ENCODE measurements at places on chromosomes 4 and X.

GRCh38 chr4:73010789-73011628 is 58.5 kb downstream of the COX18 start:
- DNase-seq = no peak

- no peak for DNase-seq
These were observed 147.1 kb upstream of the RPL34 start for GRCh38 chr4:108473163-108473720.

GRCh38 chr4:112557676-112558411 is 41.9 kb upstream of the NEUROG2 start:
- DNase-seq = no peak

GRCh38 chr4:59571805-59572430 is 1628.2 kb upstream of the ADGRL3 start:
- DNase-seq = no peak

DNA sequence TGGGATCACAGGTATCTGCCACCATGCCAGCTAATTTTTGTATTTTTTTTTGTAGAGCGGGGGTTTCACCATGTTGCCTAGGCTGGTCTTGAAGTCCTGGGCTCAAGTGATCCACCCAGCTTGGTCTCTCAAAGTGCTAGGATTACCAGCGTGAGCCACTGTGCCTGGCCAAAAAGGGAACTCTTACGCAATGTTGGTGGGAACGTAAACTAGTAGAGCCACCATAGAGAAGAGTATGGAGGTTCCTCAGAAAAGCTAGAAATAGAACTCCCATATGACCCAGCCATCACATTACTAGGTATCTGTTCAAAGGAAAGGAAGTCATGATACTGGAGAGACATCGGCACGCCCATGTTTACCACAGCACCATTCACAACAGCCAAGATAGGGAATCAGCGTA is 85.9 kb downstream of the PRKX start:
- no peak for DNase-seq

GRCh38 chrX:28278251-28278650 is 297.0 kb upstream of the DCAF8L1 start:
- DNase-seq = no peak

DNA sequence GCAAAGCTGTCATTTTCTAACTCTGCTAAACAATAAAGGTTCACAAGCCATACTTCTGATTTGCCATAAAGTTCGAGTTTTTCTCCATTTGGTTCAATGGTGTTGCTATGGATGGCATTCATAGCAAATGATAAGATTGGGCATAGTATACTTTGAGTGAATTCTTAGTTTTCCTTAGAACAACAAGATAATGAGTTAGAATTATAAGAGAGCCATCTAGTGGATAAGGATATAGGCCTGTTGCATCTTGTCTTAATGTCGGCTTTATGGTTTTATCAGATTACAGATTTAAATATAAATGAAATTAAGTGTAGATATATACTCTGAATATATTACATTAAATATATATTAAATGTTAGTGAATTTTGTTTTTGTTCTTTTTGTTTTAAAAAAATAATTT is 644.6 kb downstream of the IL1RAPL1 start:
- DNase-seq = no peak

DNA sequence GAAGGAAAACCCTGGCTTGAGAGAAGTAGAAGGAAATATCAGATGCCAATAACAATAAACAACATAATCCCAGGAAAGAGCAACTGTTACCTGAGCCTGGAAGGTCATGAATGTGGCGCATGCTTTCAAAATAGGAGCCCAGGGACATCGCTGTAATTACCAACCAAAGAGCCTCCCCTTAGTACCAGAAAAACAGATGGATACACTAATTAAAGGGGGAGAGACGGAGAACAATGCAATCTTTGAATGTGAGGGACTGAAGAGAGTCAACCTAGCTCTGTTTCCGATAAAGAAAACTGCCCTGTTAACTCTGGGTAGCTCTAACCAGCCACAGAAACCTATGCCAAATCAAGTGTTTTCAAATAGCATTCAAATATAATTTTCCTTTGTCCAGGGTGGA is 161.4 kb downstream of the ENOX2 start:
- DNase-seq = no peak

DNA sequence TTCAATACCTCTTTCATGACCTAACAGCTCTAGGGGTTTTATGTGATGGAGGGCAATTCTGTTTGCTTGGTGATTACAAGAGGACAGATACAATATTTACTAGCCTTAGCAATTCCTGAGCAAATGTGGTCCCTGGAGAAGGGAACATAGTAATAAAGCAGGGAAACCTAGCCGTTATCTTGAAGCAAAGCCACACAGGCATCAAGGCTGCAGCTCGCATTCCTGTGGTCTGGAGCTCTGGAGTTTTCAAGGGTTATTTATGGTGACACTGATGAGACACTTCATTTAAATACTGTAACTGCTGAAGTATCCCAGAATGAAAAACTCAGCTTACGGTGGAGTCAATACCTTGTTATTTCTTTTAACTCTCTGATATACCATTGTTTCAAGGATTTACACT is 66.8 kb downstream of the AFF2 start:
- DNase-seq = no peak

- DNase-seq = no peak
These were observed 104.1 kb downstream of the ZAR1 start for GRCh38 chr4:48594180-48594579.

DNA sequence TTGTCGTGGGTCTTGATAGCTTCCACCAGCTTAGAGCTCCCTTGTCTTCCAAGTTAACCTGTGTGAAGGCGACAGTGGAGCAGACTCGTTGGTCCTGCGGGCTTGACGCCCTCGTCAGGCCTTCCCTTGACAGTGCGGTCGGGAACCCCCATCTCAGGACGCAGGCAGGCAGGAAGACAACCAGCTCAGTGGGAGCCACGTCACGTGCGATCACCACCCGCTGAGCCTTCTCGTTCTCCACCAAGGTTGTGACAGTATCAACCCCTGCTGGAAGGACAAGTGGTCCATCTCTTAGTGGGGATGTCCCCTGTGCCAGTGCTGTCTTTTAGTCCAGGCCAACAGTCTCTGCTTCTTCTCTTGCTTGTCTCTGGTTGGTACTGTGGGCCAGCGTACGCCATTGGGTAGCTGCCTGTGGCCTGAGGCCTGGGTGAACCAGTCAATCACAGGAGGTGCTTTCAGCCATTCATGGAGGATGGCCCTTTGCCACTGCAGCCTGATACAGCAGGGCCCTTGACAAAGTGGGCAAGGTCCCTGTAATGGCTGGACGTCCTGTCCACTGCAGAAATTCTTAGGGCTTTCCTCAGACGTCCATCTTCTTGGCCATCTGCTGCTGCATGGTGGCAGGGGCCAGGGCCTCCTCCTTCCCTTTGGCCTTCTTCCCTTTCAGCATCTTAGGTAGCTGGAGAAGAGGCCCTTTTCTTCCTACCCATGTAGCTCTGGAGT is 31.4 kb downstream of the RGS12 start:
- no peak for DNase-seq

DNA sequence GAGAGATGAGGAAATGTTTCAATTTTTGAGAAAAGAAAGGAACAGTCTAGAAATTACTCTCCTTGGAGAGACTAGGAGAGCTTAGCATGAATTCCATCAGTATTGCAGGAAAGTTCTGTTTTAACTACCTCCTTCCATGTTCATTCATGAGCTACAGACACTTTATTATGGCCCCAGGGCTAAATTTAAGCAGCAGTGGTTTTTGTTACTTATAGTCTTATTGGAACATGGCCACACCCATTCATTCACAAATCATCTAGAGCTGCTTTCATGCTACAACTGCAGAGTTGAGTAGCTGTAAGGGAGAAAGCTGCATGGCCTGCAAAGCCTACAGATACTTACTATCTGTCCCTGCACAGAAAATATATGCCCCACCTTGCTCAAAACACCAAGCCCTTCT is 81.7 kb downstream of the SHISA3 start:
- no peak for DNase-seq

DNA sequence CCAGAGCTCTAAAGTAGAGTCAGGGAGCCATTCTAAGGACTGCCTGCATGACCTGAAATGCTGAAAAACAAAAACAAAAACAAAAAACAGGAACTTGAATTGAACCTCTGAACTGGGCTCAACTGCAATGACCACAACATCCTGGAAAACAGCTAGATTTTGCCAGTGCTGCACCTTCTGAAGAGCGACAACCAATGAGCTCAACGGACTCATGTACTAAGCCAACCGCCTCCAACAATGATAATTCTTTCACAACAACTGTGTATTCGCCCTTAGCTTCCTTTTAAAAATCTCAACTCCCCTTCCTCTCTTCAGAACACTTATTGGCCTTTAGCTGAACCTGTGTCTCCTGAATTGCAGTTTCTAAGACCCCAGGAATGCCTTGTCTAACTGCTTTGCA is 69.8 kb downstream of the HAUS3 start:
- DNase-seq = no peak

- DNase-seq = no peak
These were observed 506.7 kb downstream of the PCDH18 start for GRCh38 chr4:137025484-137026059.

GRCh38 chrX:108018656-108019381 is 26.0 kb upstream of the VSIG1 start:
- no peak for DNase-seq

DNA sequence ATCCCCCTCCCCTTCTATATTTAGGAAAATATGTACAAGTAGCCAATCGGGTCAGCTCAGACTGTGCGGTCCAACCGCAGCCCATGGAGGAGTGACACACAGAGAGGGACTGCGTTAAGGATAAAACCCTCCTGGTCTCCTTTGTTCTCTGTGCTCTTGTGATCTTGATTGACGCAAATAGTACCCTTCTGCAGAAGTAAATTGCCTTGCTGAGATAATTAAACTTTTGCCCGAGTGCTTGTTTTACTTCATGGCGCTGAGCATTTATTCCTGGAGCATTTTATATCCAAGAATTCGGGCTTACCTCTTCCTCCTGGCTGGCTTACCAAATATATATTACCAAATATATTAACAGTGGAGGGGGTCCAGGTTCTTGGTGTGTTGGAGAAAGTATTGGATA is 184.2 kb downstream of the STAG2 start:
- DNase-seq = no peak

DNA sequence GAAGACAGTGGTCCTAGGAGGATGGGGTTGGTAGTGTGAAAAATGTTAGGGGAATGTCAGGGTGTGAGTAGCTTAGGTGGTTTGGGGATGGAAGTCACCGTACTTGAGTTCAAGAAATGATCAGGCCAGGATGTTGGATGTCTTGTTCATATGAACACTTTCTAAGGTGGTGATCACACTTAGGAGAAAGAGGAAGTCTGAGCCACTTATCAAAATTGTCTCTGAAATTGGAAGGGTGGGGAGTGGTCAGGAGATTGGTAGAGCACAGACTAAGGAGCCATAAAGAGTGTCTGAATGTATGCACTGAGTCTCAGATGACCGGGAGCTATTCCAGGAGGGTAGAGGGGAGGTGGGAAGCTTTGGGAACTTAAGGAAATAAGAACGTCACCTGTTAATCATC is 17.3 kb downstream of the CMC4 start:
- no peak for DNase-seq

DNA sequence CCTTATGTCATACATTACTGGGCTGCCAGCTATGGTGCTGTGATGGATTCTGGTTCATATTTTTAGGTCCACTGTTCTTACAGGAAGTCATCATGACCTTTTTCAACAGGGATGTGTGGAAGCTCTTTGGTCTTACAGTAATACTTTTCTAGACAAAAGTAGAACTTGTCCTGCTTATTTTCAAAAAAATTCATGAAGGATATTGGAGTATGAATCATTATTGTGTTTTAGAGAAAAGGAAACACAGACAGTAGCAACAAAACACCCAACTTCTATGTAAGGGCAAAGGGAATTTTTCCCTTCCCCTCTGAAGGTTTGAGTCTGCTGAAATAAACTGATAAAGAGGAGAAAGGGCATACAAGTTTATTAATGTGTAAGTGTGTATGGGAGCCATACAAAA is 54.7 kb upstream of the FAM9C start:
- no peak for DNase-seq

DNA sequence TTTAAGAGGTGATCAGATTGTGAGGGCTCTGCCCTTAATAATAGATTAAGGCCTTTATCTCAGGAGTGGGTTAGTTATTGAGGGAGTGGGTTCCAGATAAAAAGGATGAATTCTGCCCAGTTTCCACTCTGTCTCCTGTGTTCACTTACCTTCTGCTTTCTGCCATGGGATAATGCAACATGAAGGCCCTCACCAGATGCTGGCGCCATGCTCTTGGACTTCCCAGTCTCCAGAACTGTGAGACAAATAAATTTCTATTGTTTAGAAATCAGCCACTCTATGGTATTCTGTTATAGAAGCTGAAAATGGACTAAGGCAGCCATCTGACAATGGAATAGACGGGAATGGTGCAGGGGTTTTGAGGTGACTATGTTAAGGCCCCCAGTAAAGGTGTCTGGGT is 6.9 kb upstream of the RELL1 start:
- DNase-seq = no peak

DNA sequence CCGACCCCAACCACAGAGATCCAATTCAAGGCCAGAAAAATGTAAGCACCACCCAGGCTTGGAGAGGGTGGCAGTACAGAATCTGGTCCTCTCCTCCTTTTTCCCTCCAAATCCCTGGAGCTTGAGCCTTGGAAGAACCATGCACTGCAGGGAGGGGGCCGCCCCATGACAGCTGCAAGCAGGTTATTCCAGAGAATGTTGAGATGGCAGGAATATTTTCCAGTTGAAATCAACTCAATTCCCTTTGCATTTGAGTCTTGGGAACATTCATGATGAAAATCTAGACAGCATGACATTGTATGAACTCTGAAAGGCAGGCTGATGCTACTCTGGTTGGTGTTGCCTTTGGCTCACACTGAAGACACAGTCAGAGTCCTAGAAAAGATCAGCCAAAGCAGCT is 386.6 kb upstream of the FGF16 start:
- DNase-seq = no peak

GRCh38 chrX:96435378-96436035 is 249.1 kb upstream of the DIAPH2 start:
- no peak for DNase-seq

GRCh38 chr4:41475402-41475801 is 62.6 kb upstream of the LIMCH1 start:
- DNase-seq = no peak

DNA sequence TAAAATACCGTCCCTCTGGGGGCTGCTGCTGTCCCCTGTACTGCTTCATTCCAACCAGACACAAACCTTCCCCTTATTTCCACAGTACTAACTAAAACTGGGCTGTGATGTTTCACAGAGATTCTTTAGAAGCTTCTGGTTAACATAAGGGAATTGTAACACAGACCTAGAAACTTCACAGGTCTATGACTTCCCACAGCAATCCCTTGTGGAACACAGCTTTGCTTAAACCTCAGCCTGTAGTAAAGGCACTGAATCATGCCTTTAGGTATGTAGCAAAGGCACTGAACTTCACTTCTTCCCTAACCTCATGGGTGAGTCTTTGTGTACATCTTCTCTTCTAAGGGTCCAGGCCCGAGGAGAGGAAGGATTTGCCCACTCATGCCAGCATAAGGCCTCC is 49.4 kb downstream of the SPINK2 start:
- no peak for DNase-seq

DNA sequence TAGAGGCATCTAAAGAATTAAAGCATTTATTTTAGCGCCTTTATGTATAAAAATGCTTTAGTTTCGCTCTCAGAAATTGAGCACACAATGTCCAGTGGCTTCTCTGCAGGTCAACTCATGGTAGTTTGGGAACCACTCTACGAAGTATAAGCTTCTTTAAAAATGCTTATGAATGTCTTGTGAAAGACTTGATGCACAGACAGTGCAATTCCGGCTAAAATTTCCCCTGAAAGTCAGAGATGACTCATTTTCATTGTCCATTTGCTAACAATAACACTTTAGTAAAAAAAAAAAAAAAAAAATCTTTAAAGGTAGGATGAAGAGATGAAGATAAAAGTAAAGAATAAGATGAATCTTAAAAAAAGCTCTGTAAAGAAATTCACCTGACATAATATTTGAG is 117.2 kb downstream of the PDHA2 start:
- DNase-seq = no peak

Data from amniotic stem cell (primary cell).